ENCODE measurements at places on chromosomes 7 and 10.

DNA sequence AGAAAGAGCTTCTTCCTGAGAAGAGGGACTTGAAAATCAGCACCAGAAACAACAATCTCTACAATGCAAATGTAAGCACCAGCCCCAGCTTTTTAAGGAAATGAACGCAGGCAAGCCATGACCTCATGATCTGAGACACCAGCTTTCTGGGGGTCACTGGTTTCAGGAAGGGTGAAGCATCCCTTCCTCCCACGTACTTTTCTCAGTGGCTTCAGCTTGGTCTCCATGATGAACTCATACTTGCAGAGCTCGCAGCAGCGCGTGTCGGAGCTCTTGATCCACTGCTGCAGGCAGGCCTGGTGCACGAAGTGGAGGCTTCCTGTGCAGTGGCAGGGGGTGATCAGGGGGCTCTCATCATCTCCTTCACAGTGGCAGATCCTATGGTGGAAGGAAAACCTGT, 87.0 kb downstream of the ALOX5 start:
- no peak for DNase-seq

GRCh38 chr10:78706726-78707540, 361.8 kb upstream of the ZMIZ1 start:
- no peak for DNase-seq

DNA sequence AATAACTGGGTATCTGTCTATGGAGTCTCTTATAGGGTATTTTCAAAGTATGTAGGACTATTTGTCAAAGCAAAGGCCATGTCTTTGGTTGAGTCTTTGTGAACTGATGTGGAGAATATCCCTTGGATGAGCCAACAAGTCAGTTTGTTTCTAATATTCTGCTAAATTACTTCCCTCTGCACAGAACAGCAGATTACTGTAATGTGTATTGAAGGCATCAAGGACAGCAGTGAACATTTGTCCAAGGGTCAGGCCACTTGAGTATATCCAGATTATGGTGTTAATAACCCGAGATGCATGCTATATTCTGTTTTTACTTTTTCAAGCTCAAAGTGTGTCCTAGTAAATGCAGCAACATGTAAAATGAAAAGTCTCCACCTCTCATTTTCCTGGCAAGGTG, 144.2 kb upstream of the GLI3 start:
- no peak for DNase-seq

- DNase-seq: no peak
Measured at GRCh38 chr7:33048704-33049103, 13.9 kb downstream of the NT5C3A start.

GRCh38 chr10:118732245-118733165, 22.3 kb downstream of the CACUL1 start:
- DNase-seq: peak; percentile 27

GRCh38 chr10:22180724-22181123, 37.1 kb downstream of the EBLN1 start:
- no peak for DNase-seq

DNA sequence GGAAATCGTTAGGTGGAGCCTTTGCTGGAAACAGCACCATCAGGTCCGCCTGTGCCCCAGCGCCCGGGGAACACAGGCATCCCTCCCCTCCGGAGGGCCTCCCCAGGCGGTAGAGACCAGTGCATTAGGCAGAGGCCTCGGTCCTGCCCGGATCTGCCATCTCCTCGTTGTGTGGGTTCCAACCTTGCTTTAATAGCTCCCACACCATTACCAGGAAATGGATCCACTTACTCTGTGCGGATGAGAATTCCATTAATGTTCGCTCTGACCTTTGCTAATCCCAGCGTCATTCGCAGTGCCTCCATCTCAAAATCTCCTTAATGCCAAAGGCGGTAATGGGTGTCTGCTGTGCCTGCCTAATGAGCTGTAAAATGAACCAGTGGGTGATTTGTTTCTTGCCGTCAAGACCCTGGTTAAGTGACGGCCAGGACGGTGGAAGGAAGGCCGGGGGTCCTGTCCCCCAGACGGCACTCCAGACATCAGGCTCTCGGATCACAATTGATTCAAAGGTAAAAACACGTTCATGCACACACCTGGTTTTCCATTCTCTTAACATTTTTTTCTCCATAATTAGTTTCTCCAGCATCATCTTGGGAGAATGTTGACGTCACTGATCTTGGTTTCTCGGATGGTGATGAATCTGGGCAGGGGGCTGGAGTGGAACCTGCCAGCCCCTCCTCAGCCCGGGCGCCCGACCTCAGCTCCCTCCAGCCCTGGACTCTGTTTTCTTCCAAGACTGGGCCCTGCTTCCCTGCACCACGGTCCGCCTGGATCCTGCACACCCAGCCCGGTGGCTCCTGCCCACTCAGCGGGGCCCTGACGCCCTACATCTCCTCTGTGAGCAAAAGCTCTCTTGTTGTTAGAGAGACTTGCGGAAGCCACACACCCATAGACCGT, 22.8 kb upstream of the FAM20C start:
- DNase-seq: no peak

DNA sequence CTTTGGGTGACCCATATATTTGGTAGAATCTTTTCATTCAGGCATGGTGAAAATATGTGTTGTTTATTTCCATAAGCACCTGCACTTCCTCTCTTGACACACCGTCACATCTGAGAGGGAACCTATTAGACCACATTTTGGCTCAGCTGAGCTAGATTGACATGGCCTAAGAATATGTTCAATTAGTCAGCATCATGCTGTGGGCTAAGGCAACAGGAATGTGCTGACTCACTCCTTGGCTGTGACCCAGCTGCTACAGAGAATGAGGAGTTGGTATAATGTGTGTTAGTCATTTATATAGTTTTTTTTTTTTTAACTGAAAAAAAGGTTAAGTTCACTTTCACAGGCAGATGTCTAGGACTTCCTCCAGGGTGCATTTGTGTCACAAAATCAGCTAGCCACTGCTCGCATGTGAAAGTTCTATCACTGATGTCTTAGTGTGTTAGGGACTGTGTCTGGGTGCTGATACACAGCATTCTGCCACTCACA, 180.6 kb downstream of the SEMA3E start:
- DNase-seq: peak; percentile 28

DNA sequence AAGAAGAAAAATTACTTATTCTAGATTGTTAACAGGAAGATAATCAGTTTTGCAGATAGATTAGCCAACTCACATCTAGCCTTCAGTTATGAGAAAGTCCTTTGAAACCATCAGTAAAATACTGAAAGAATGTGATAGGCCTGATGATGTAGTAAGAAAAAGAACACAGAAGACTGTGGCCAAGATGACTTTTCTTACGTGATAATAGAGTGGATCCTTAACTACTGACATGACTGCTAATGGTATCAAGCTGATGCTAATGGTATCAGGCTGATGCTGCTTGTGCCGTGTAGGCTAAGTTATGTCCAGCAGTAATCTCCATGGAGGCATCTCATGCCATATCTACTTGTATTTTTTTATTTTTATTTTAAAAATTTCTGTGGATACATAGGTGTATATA, 114.2 kb downstream of the GLCCI1 start:
- no peak for DNase-seq

DNA sequence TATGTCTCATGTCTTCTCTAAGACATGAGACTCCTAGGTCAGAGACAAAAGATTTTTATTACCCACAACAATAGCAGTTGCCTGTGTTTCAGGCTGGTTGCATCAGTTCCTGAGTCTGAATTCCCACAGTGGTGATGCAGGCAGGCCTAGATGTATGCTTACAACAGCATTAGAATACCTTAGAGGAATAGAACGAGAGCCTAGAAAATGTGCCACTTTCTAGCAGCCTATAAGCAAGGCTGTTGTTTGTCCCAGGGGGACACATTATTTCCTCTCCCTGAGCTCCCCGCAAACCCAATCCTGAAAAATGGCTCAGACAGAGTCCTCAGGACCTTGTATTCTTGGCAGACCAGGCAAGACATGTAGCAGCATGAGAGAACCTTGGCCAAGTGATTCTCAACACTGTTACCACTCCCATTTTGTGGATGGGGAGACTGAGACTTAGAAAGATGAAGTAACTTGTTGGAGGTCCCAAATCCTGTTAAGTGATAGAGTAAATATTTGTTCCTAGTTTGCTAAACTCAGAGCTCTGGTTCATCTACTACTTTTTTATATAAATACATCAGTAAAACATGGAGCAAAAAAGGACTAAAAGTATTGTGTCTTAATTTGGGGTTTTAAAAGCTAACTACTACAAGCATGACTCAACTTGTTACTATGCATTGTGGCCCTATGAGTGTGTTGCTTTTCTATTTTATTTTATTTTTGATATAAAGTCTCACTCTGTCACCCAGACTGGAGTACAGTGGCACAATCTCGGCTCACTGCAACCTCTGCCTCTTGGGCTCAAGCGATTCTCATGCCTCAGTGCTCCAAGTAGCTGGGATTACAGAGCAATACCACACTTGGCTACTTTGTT, 14.2 kb downstream of the VTI1A start:
- DNase-seq: peak; percentile 62

All from activated CD4-positive, alpha-beta T cell treated with anti-CD3 and anti-CD28 coated beads, Interleukin-2, Interleukin-6, amounts not matched to agents 100 ng/mL and 50 ng/mL, durations not matched to agents 16 hours and 8 hours (primary cell).